ENCODE measurements at places on chromosomes 3 and 15.
A peak's percentile ranks its signal among the peaks of the same experiment; 100 is the strongest.

GRCh38 chr3:40308725-40309417, 636 bp upstream of the EIF1B start:
- no peak for DNase-seq

DNA sequence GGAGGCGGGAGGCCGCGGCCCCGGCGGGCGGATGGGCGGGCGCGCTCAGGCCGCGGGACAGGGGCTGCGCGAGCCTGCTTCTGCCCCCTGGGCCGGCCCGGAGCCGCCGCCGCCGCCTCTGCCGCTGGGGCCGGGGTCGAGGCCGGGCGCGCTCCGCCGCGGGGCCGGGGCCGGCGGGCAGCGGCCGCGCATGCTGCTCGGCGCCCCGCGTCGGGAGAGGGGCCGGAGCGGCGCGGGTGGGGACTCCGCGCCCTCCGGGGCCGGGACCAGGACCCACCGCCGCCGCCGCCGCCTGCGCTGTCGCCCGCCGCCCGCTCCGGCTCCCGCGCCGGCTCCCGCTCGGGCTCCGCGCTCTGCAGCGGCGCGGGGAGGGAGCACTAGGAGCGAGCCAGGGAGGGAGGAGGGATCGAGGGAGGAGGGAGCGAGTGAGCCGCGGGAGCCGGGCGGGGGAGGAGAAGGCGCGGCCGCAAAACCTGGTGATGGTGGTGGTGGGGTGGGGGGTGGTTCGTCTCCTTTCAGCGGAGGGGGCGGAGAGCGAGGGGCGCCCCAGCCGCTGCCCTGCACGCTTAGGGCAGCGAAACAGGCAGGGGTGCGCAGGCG, at the start of gene LINGO1:
Gene LINGO1 (minus strand): TSS at position 379 of the 600 bp plus-strand sequence. CDS start 597 bp downstream, outside the sequence.
- DNase-seq, result peak; percentile 78

- DNase-seq, result no peak
These were observed 14.8 kb upstream of the PARP14 start for GRCh38 chr3:122665881-122666280.

GRCh38 chr3:55726501-55726775, 239.3 kb upstream of the WNT5A start:
- no peak for DNase-seq

Measured in muscle of leg (tissue), 16 donors.